Esophagus squamous epithelium (tissue), 5 donors: ENCODE measurements at places on chromosomes 3 and 15.

- H3K36me3 ChIP-seq: no peaks in the 10 kb centered on the region
- DNase-seq: no peak
- H3K4me3 ChIP-seq: no peak overlapping the region
- H3K27ac ChIP-seq: no peak overlapping the region
- no peaks in the 10 kb centered on the region for H3K27me3 ChIP-seq
Measured at GRCh38 chr3:122060040-122060698, 5.0 kb downstream of the CD86 start.

- H3K4me3 ChIP-seq: peak overlapping the region; percentile 88
- H3K27ac ChIP-seq: peak overlapping the region; percentile 80
- no peaks in the 10 kb centered on the region for H3K27me3 ChIP-seq
- no peak for DNase-seq
Measured at GRCh38 chr3:197960694-197961581, 921 bp downstream of the LMLN start.

GRCh38 chr15:42279234-42279723, 6.0 kb upstream of the TMEM87A start:
- H3K4me3 ChIP-seq: no peak overlapping the region
- no peak for DNase-seq
- H3K36me3 ChIP-seq: no peaks in the 10 kb centered on the region
- H3K27me3 ChIP-seq: no peaks in the 10 kb centered on the region
- peaks cover 13% of the 10 kb centered on the region for H3K4me1 ChIP-seq

GRCh38 chr15:92091155-92091734, 237.7 kb downstream of the SLCO3A1 start:
- H3K27me3 ChIP-seq: no peaks in the 10 kb centered on the region
- H3K4me3 ChIP-seq: no peak overlapping the region
- H3K36me3 ChIP-seq: peaks cover 17% of the 10 kb centered on the region
- DNase-seq: no peak

- H3K4me1 ChIP-seq: no peaks in the 10 kb centered on the region
- no peak for DNase-seq
- H3K4me3 ChIP-seq: no peak overlapping the region
- H3K27me3 ChIP-seq: no peaks in the 10 kb centered on the region
- H3K36me3 ChIP-seq: no peaks in the 10 kb centered on the region
- H3K27ac ChIP-seq: no peak overlapping the region
Measured at GRCh38 chr3:99505200-99505599, 133.2 kb upstream of the COL8A1 start.

GRCh38 chr3:43854283-43854682, 163.5 kb downstream of the ABHD5 start:
- H3K27me3 ChIP-seq: peaks cover 3% of the 10 kb centered on the region
- DNase-seq: no peak
- no peak overlapping the region for H3K27ac ChIP-seq
- H3K4me1 ChIP-seq: no peaks in the 10 kb centered on the region
- no peak overlapping the region for H3K4me3 ChIP-seq

GRCh38 chr15:95795386-95795785, 535.1 kb upstream of the NR2F2 start:
- no peaks in the 10 kb centered on the region for H3K4me1 ChIP-seq
- no peak for DNase-seq
- no peak overlapping the region for H3K4me3 ChIP-seq
- no peak overlapping the region for H3K27ac ChIP-seq
- H3K27me3 ChIP-seq: no peaks in the 10 kb centered on the region

DNA sequence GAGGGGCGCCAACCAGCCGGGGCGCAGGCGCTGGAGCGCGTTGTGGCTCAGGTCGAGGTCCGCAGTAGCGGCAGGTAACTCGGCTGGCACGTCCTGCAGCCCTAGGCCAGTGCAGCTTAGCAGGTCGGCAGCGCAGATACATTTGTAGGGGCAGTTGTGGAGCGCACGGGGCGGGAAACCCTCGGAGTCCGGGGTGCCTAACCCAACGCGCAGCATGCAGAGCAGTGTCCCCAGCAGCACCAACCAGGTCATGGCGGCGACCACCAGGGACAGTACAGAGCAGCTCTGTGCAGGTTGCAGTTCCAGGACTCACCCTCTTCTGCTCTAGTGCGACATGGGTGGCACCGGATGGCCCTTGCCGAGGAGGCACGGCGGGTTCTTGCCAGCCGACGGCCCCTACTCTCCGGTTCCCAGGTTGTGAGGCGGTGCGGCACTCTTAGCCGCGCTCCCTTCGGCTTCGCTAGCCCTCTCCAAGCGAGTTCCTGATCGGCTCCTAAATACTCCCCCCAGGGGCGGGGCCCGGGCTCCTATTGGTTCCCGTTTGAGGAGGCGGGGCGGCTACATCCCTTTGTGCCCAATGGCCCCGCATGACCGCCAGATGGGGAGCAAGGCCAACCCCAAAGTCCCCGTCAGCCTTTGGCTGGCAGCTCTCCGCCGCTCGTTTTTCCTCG, at the start of gene AMIGO3:
Gene AMIGO3, minus strand, starts transcription at position 471 of the 671 bp plus-strand sequence. Its CDS starts 219 bp downstream, at position 252.
- peak within 1 kb of the TSS; percentile 56 for H3K4me3 ChIP-seq
- H3K27ac ChIP-seq: peak within 1 kb of the TSS; percentile 61
- no peaks in the 10 kb centered on the region for H3K27me3 ChIP-seq
- peak; percentile 76 for DNase-seq
- H3K36me3 ChIP-seq: no peaks in the 10 kb centered on the region
- H3K4me1 ChIP-seq: peaks cover 28% of the 10 kb centered on the region

GRCh38 chr3:23873941-23874340, 42.8 kb downstream of the NKIRAS1 start:
- H3K4me3 ChIP-seq: no peak overlapping the region
- H3K36me3 ChIP-seq: no peaks in the 10 kb centered on the region
- no peaks in the 10 kb centered on the region for H3K27me3 ChIP-seq
- no peak for DNase-seq
- no peaks in the 10 kb centered on the region for H3K4me1 ChIP-seq

- DNase-seq: no peak
- no peaks in the 10 kb centered on the region for H3K36me3 ChIP-seq
- no peak overlapping the region for H3K4me3 ChIP-seq
- no peak overlapping the region for H3K27ac ChIP-seq
- no peaks in the 10 kb centered on the region for H3K4me1 ChIP-seq
- H3K27me3 ChIP-seq: no peaks in the 10 kb centered on the region
Measured at GRCh38 chr15:60179786-60180391, 175.8 kb downstream of the FOXB1 start.

DNA sequence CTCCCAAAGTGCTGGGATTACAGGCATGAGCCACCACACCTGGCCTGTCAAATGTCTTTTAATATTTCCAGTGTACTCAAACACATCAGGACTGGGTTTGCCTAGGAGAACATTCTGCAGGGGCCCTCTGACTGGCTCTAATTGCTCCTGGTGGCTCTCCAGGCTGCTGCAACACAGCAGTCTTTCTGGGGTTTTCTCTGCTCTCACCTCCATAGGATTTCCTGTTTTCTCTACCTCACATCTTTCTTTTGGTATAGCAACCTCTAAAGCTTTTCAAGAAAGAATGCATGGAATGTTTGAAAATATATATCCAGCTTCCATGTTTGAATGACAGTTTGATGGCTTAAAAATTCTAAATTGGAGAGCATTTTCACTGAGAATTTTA, 83.3 kb upstream of the IGSF10 start:
- no peak overlapping the region for H3K4me3 ChIP-seq
- no peak overlapping the region for H3K27ac ChIP-seq
- DNase-seq: no peak
- H3K36me3 ChIP-seq: no peaks in the 10 kb centered on the region
- no peaks in the 10 kb centered on the region for H3K27me3 ChIP-seq
- H3K4me1 ChIP-seq: peaks cover 32% of the 10 kb centered on the region

DNA sequence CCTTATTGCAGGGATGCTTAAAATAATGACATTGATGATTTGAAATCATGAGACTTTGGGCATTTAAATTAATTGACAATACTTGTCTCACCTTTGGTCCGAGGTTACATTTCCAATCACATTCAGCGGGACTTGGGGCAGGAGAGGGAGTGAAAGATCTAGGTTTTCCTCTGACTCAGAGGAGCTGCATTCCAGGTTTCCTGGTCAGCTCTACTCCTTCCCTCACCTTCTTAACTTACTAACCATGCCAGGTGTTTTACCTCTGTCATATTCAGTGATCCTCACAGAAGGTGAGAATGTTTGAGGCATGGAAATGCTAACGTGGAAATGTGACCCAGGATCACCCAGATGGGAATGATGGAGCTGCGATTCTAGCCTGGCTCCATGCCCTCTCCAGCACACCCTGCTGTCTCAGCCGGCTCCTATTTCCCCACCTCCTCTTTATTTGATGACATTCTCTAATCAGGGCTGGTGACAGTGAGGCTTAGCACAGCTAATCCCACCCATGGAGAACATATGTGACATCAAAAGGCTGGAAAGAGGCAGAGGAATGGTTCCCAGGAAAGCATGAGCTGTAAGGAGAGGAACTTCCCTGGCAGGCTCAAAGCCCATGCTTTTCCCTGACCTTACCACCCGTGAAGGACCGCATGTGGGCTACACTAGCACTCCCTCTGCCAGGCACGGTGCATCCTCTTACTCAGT, 38.7 kb downstream of the THSD4 start:
- no peak overlapping the region for H3K4me3 ChIP-seq
- H3K27me3 ChIP-seq: no peaks in the 10 kb centered on the region
- H3K36me3 ChIP-seq: no peaks in the 10 kb centered on the region
- H3K4me1 ChIP-seq: peaks cover 8% of the 10 kb centered on the region

DNA sequence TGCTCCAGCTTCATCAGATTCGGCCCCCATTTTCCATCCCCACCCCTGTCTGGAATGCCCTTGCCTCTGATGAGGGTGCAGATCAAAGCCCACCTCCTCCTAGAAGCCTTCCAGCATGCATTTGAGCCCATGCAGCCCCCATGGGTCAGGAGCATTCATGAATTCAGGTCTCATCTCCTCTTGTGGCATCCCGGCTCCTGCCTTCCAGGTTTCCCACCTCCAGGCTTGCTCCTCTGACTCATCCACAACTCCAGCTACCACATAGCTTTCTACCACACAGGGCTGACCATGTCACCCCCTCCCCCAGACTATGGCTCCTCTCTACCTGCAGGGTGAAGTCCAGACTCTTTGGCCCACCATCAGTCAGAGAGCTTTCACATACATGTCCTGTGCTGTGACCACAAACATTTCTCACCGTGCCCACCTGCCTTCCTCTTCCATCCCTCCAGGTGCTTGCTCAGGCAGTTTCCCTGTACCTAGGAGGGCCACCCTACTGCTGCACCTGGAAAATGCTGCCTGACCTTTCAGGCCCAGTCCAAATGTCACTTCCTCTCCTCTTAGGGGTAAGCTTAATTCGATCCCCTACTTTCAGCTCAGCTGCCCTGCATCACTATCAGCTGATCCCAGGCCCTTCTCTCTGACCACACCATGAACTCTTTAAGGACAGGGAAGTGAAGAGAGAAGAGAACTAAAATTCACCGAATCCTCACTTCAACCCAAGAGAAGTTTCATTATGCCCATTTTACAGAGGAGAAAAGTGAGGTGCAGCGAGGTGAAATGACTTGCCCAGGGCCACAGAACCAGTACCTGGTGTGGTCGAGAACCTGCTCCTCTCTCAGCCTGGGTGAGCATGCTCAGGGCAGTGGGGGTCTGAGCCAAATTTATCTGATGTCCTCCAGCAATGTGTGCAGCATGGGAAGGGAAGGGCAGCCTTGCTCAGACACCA, 13.7 kb upstream of the FGD5 start:
- H3K27ac ChIP-seq: no peak overlapping the region
- DNase-seq: no peak
- peaks cover 46% of the 10 kb centered on the region for H3K4me1 ChIP-seq

GRCh38 chr15:79372428-79372827, 59.7 kb upstream of the MINAR1 start:
- no peak overlapping the region for H3K4me3 ChIP-seq
- H3K27me3 ChIP-seq: no peaks in the 10 kb centered on the region
- no peak overlapping the region for H3K27ac ChIP-seq
- H3K4me1 ChIP-seq: no peaks in the 10 kb centered on the region
- no peak for DNase-seq
- no peaks in the 10 kb centered on the region for H3K36me3 ChIP-seq

GRCh38 chr15:97425596-97425995, 534.9 kb upstream of the ARRDC4 start:
- H3K27me3 ChIP-seq: no peaks in the 10 kb centered on the region
- no peaks in the 10 kb centered on the region for H3K4me1 ChIP-seq
- DNase-seq: no peak
- no peak overlapping the region for H3K4me3 ChIP-seq

- H3K36me3 ChIP-seq: no peaks in the 10 kb centered on the region
- no peaks in the 10 kb centered on the region for H3K27me3 ChIP-seq
- peaks cover 14% of the 10 kb centered on the region for H3K4me1 ChIP-seq
- no peak for DNase-seq
- H3K27ac ChIP-seq: no peak overlapping the region
- H3K4me3 ChIP-seq: no peak overlapping the region
Measured at GRCh38 chr3:53077476-53078220, 31.8 kb upstream of the SFMBT1 start.

DNA sequence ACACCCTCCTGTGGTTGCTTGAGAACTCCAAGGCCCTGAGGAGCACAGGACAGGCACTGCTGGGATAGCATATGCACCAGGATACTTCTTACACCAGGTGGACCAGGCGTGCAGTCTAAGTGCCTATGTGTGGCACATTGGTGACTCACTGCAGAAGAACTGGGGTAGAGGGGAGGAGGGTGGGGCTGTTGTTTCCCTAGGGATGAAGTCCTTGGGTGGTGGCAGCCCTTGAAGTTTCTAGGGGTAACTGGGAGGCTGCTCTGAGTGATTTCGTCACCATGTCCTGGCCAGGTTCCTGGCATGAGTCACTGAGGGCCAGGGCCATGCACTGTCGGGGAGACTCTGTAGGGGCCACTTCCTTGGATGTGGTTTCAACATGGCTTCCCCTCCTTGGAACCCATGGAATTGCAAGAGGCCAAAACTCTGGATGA, 15.9 kb downstream of the MYZAP start:
- no peak overlapping the region for H3K27ac ChIP-seq
- H3K4me1 ChIP-seq: peaks cover 49% of the 10 kb centered on the region
- no peaks in the 10 kb centered on the region for H3K27me3 ChIP-seq
- no peaks in the 10 kb centered on the region for H3K36me3 ChIP-seq
- no peak for DNase-seq

- no peaks in the 10 kb centered on the region for H3K27me3 ChIP-seq
- DNase-seq: no peak
- H3K4me1 ChIP-seq: no peaks in the 10 kb centered on the region
- H3K4me3 ChIP-seq: no peak overlapping the region
- no peaks in the 10 kb centered on the region for H3K36me3 ChIP-seq
Measured at GRCh38 chr3:67044955-67045354, 46.8 kb downstream of the KBTBD8 start.

GRCh38 chr15:26887926-26888666, 21.2 kb downstream of the GABRA5 start:
- DNase-seq: no peak
- no peak overlapping the region for H3K4me3 ChIP-seq
- H3K27ac ChIP-seq: no peak overlapping the region
- no peaks in the 10 kb centered on the region for H3K36me3 ChIP-seq
- peaks cover 31% of the 10 kb centered on the region for H3K27me3 ChIP-seq
- H3K4me1 ChIP-seq: peaks cover 3% of the 10 kb centered on the region

DNA sequence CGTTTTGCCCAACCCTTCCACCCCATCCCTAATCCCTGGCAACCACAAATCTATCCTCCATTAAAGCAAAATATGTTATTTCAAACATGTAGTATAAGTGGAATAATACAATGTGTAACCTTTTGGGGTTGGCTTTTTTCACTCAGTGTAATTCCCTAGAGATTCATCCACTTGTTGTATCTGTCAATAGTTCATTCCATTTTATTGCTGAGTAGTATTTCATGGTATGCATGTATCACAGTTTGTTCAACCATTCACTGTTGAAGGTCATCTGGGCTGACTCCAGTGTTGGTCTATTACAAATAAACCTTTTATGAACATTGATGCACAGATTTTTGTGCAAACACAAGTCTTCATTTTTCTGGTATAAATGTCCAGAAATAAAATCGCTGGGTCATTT, 38.8 kb downstream of the BSN start:
- H3K36me3 ChIP-seq: no peaks in the 10 kb centered on the region
- no peak for DNase-seq
- no peak overlapping the region for H3K4me3 ChIP-seq
- H3K4me1 ChIP-seq: no peaks in the 10 kb centered on the region
- H3K27me3 ChIP-seq: no peaks in the 10 kb centered on the region
